RWPE1 (cell line): ENCODE measurements at places on chromosomes 7 and 10.

- DNase-seq = peak; percentile 57
Observed at GRCh38 chr7:50832744-50833143, 50.0 kb upstream of the GRB10 start.

GRCh38 chr10:119686465-119687191, 35.4 kb downstream of the BAG3 start:
- DNase-seq = peak; percentile 78

GRCh38 chr7:36802459-36803135, 78.3 kb upstream of the AOAH start:
- DNase-seq = no peak

GRCh38 chr7:146235195-146235594, 118.6 kb downstream of the CNTNAP2 start:
- no peak for DNase-seq

GRCh38 chr10:79298403-79299244, 48.6 kb upstream of the PPIF start:
- peak; percentile 96 for DNase-seq

DNA sequence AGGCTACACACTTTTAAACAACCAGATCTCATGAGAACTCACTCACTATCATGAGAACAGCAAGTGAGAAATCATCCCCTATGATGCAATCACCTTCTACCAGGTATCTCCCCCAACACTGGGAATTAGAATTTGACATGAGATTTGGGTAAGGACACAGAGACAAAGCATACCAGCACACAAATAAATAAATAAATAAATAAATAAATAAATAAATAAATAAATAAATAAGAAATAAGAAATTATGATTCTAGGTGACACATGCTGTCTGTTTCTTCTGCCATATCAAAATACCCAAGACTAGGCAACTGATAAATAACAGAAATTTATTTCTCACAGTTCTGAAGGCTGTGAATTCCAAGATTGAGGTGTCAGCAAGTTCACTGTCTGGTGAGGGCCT, 87.2 kb upstream of the CYP2C9 start:
- DNase-seq = no peak

DNA sequence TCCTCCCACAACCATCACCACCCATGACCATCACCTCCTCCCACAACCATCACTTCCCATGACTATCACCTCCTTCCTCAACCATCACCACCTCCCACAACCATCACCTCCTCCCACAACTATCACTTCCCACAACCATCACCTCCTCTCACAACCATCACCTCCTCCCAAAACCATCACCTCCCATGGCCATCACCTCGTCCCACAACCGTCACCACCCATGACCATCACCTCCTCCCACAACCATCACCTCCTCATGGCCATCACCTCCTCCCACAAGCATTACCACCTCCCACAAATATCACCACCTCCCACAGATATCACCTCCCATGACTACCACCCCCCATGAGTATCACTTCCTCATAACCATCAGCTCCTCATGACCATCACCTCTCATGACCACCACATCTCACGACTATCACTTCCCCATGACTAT, 52.2 kb downstream of the PDGFA start:
- DNase-seq = no peak

- no peak for DNase-seq
Observed at GRCh38 chr10:77185696-77186095, 451.9 kb downstream of the KCNMA1 start.

DNA sequence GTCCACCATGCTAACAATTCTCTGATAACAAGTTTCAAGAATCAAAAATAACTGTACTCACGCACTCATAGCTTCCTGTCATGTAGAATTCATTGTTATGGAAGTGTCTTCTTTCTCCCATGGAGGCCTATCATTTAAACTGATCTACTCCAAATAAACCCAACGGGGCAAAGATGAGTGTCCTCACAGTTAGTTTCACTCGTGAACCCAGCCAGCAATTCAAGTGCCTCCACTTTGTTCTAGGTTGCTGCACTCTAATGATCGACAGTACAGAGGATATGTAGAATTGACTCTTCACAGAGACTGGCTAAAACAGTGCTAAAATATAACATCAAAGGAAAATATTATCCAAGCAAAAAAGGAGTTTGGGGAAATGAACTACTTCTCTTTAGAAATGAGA, 111.4 kb downstream of the LRRN3 start:
- DNase-seq = no peak
